ENCODE measurements at places on chromosomes 1 and 21.

- DNase-seq: no peak
These were observed 9.1 kb downstream of the IBA57 start for GRCh38 chr1:228174482-228175315.

DNA sequence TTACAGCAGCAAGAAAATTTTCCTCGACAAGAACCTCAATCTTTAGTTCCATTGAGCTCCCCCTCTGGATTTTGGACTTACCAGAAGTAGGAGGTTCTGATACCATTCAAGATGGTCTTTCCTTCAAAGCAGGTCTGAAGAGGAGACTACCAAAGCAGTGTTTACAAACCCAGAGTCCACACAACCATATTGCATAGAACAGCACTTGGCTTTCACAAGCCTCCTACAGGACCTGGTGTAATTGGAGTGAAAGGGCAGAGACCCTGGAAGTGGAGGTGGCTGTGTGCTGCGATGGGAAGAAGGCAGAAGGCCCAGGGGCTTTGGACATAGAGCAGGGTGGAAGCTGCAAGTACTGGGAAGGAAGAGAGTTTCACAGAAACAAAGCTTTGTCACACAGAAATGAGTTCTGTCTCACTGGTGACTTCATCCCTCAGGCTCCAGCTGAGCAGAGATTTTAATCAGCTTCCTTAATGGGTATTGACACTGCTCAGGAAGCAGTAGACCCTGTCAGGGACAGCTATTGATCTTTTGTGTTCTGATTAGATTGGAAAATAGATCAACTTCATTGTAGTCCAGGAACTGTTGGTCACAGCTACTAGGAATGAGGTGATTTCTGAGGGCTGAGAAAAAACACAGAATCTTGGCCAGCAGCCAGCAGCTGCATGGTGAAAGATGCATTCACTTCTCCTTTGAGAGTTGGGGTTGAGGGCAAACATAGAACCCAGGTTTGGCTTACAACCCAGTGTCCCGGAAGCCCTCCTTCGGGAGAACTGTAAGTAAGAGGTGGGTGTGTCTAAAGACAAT lies 124.0 kb downstream of the SYT2 start:
- DNase-seq: no peak

DNA sequence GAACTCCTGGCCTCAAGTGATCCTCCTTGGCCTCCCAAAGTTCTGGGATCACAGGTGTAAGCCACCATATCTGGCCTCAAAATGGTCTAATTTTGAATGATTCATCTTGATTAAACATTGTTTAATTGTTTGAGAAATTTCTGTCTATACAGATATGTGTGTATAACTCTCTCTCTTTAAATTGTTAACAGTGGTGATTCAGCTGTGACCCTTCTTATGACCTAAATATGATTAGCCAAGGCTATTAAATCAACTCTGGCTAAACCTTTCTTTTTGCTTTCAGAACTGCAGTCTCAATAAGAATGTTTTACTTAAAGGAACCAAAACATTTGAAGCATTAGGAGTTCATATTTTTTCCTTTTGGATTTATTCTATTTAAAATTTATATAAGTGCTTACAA lies 19.2 kb upstream of the B3GALT5 start:
- DNase-seq: no peak

GRCh38 chr1:110207831-110208230 lies 2.3 kb upstream of the KCNC4 start:
- peak; percentile 78 for DNase-seq

GRCh38 chr1:54120018-54120697 lies 32.6 kb downstream of the CDCP2 start:
- DNase-seq: no peak

- DNase-seq: no peak
These were observed 11.8 kb downstream of the PDPN start for GRCh38 chr1:13595411-13595810.

GRCh38 chr1:181739214-181739613 lies 255.9 kb downstream of the CACNA1E start:
- DNase-seq: no peak

DNA sequence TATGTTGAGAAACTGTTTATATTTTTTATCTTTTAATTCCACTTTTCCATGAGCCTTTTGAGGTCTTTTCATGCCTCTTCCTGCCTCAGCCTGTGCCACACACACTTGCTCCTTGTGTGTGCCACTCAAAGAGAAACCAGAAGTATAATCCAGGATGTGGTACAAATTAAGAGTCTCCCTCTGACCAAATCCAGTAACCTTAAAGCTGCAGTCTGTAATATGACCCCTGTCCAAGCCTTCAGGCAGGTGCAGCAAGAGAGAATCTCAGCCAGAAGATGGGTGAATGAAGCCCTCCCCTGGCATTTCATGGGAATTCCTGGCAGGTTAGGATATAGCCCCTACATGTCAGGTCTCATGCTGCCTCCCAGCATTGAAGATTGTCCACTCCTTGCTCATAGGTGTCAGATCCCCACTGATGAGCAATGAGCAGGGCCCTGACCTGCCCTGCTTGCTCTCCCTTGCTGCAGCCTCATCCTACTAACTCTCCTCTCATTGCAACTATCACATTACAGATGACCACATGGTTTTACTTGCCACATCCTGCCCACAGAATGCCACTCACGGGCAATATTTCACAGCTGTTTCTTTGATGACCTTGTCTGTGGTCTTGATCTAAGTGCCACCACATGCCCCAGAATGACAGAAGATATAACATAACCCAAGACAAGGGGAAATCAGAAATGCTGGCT lies 169.3 kb downstream of the SEC16B start:
- DNase-seq: no peak

DNA sequence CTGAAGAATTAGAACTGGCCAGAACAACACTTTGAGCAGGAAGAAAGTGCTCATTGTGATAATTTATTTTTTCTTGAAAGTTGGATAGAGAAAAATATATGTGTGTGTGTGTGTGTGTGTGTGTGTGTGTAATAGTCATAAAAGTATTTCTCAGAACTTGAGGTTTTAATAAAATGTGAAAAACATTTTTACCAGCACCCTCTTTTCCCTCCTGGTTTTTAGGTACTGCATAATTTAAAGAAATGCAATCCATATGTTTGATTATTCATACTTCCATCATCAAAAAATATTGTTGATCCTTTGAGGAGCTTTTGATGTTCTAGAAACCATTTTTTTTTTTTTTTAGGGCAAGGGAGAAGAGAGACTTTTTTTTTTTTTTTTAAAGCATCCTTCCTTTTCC lies 66.8 kb upstream of the JUN start:
- DNase-seq: no peak

GRCh38 chr1:107704911-107705310 lies 260.1 kb downstream of the VAV3 start:
- DNase-seq: no peak

- DNase-seq: no peak
These were observed 61.4 kb upstream of the DYNLT5 start for GRCh38 chr1:66690666-66691381.

- DNase-seq: no peak
These were observed 323.1 kb upstream of the FAM78B start for GRCh38 chr1:166489670-166490436.

- DNase-seq: peak; percentile 12
These were observed 856 bp downstream of the NRDC start for GRCh38 chr1:51877434-51878307.

DNA sequence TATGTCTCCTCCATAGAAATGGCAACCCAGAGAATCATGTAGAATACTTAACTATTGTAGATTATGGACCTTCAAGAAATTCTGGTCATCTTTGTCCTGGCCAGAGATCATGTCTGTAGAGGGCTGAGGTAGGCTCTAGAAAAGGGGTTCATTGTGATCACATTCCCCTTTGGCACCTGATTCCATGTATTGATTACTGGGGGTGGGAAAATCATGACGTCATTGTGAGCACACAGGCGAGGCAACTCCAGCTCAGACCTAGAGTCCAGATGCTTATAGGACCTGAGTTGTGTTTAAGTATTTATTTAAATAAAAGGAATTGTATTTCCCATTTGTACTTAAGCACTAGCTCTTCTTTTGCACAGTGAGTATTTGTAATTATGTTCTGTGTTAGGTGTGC lies 93.1 kb downstream of the OSBPL9 start:
- DNase-seq: no peak

DNA sequence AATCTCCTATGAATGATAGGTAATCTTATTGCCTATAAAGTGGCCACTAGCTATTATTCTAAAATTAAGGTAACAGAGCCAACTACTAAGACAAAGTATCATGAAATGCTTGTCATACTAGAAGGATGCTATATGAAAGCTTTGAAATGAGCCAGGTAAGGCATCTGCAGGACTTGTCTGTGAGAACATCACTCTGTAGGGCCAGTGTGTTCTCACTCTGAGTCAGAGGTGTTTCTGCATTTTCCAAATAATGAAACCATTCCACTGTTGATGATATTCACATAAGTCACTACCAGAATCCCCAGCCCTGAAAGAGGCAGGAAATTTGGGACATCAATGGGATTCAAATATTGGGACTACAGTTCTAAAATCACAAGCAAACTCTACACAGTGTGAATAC lies 25.8 kb upstream of the GBP5 start:
- no peak for DNase-seq

DNA sequence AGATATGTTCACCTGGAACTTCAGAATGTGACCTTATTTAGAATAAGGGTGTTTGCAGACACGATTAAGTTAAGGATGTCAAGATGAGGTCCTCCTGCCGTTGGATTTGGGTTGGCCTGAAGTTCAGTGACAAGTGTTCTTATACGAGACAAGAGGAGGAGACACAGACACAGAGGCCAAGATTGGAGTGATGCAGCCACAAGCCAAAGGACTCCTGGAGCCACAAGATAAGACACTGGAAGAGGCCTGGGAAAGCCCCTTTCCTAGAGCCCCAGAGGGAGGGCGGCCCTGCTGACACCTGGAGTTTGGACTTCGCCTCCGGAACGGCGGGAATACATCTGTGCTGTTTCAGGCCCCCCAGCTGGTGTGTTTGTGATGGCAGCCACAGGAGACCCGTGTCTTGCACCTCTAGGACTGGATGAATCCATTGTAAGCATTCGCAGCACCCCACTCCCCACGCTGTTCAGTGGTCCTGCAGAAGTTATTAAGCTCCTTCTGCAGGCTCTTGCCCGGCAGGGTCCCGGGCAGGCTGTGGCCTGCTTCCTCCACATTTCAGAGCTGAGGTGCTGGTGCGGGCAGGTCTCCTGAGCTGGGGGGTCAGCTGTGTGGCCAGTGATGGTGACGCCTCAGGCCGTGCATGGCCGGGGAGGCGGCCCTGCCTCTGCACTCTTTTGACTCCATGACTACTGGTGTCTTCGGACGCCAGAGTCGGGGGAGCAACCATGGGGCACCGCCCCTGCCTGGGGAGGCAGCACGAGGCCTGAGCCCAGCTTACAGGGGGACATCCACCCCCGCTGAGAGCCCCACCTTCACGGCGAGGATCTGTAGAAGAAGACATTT lies 34.6 kb downstream of the UMODL1 start:
- DNase-seq: no peak

GRCh38 chr1:151011154-151011850 lies 3.1 kb downstream of the PRUNE1 start:
- no peak for DNase-seq

- DNase-seq: no peak
These were observed 44.8 kb upstream of the KIAA0040 start for GRCh38 chr1:175237389-175237788.

DNA sequence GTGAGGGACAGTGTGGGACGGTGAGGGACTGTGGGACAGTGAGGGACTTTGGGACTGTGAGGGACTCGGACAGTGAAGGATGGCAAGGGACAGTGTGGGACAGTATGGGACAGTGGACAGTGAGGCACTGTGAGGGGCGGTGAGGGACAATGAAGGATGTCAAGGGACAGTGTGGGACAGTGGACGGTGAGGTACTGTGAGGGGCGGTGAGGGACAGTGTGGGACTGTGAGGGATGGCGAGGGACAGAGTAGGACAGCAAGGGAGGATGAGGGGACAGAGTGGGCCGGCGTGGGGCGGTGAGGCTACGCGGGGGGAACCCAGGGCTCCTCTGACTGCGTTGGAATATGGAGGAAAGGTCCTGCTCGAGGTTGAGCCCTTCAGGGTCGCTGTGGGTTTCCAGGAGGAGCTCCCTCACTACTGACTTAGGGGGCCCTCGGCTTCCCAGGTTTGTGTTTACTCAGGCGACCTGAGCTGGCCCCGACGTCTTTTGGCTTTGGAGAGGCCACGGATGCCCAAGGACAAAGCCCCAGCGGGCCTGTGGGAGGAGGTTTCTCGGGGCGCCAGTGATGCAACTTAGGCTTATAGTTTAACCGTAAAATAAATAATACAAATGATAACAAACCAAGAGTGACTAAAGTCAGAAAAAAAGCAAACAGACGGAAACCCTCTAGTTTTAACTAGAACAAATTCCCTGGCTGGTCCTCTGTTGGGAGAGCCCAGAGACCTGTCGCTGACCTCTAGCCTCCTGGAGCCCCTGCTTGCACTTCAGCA lies 1.1 kb upstream of the ERRFI1 start:
- DNase-seq: peak; percentile 47

- peak; percentile 18 for DNase-seq
These were observed 224.6 kb downstream of the FGGY start for GRCh38 chr1:59521456-59521855.

DNA sequence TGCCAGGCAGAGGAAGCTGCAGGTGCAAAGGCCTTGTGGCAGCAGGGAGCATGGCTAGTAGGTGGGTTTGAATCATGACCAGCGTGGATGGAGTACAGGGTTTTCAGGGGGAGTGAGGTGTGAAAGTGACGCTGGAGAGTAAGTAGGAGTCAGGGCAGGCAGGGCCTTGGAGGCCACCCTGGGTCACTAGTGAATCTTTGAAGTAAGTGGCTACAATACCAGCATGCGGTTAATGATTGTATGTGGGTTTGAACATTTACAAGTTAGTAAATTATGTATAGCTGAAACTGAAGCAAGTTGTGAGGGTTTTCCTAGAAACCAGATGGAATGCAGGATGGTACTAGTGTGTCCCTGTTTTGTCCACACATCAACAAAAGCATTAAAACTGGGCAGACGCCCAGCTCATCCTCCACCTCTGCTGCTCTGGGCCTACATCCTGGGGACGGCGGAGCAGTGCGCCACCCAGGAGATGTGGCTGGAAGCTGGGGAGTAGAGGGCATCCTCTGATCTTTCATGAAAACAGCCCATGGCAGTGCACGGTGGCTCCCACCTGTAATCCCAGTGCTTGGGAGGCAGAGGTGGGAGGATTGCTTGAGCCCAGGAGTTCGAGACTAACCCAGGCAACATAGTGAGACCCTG lies 41.2 kb upstream of the B3GALNT2 start:
- DNase-seq: no peak

- DNase-seq: no peak
These were observed 49.4 kb downstream of the LAMC2 start for GRCh38 chr1:183235503-183235902.

- no peak for DNase-seq
These were observed 54.9 kb upstream of the CASZ1 start for GRCh38 chr1:10851024-10852013.

- DNase-seq: peak; percentile 67
These were observed 57.1 kb upstream of the COL18A1 start for GRCh38 chr21:45347712-45348499.
